ENCODE measurements at places on chromosomes 6 and 20.
A peak's percentile ranks its signal among the peaks of the same experiment; 100 is the strongest.

GRCh38 chr6:141326426-141326825 is 806.3 kb upstream of the GJE1 start:
- peak; percentile 90 for DNase-seq

DNA sequence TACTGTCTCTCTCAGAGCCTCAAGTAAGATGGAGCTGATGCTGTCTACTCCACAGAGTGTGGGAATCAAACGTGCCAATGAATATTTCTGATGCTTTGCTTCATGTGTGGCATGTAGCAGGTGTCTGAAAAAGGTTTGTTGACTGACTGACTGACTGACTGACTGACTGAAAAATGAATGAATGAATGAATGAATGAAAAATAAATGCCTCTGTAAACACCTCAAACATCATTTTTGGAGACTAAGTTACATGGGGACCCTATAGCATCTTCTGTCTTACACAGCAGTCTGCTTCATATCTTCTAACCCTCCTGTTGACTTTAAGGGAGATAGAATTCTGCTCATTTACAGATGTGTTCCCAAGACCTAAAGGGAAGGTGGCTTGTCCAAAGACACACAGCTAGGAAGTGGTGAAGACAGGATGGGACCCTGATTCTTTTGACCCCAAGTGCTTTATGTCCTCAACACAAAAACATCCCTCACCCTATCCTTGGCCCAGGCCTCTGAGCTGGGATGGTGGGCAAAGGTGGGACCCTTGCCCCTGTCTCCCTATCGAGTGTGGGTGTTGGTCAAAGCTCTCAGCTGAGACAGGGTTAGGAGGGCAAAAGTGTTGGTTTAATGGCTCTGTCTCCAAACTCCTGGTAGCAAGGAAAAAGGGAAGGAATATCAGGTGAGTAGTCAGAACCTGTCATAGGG is 104.4 kb downstream of the TOX2 start:
- DNase-seq, result no peak

GRCh38 chr20:33490023-33490933 is at the start of gene CBFA2T2:
TSS of gene CBFA2T2 (plus strand) at chr20:33490096. CDS start at chr20:33490268, 172 bp downstream.
- peak; percentile 24 for DNase-seq

DNA sequence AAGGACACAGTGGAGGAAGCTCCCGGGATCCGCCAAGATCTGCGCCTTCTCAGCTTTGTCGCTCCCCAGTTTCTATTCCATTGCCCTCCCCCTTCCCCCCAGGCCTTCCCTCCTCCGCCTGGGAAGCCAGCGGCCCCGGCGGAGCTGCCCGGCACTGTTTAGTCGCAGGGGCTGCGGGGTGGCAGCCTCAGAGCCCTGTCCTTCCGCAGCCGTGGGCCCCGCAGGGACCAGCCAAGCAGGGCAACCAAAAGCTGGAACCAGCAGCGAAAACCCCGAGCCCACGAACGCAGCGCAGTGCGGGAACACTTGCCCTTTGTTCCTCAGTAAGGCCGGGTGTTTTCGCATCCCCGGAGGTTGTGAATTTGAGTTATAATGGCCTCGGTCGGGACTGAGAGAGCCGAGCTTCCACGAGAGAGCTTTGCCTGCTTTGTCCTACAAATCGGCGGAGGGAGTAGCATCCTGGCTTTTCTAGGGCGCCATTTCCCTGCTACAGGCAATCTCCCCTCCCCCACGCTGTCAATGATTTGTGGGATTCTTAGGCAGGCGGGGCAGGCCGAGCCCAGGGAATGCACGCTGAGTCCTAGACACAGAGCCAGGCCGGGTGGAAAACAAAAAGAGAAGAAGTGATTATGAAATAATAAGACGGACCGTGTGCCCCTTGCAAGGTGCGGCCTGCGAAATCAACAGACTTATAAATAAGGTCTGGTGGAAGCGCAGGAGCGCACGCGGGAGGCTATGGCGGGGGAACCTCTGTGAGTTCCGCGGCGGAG is 4.0 kb upstream of the TUBB2B start:
- peak; percentile 72 for DNase-seq

- no peak for DNase-seq
Observed at GRCh38 chr6:2746557-2747061, 4.1 kb downstream of the MYLK4 start.
